ENCODE measurements at places on chromosomes 11 and 22.
A peak's percentile ranks its signal among the peaks of the same experiment; 100 is the strongest.

GRCh38 chr11:112025707-112026106, 499 bp downstream of the DLAT start:
- no peak for DNase-seq

DNA sequence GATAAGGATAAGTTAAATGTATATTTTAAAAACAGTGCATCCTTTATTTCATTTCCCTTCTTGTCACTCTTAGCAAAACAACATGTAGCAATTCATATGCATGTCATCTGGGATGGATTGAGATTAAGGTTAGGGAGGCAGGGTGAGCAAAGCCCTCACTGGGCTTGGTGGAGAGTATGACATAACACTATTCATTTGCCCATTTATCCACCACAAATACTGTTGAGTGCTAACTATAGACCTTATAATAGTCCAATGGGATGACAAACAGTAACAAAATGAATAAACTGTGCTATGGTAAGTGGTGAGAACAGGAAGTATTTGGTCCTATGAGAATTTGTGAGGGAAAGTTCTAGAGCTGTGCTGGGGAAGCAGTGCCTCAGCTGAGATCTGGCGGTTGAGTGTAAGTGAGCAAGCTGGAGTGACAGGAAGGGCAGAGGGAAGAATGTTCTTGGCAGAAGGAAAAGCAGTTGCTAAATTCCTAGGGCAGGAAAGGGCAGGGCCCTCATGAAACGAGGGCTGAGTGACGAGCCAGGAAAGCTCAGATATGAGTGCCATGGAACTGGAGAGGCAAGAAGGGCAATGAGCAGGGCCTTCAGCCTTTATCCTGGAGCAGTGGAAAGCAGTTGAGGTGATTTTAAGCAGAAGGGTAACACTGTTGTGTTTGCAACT, 6.7 kb downstream of the HSD17B12 start:
- no peak for DNase-seq

- DNase-seq: no peak
Observed at GRCh38 chr11:75558939-75559843, 2.9 kb upstream of the SERPINH1 start.

GRCh38 chr11:65899356-65900124, 648 bp downstream of the FOSL1 start:
- DNase-seq: peak; percentile 55

DNA sequence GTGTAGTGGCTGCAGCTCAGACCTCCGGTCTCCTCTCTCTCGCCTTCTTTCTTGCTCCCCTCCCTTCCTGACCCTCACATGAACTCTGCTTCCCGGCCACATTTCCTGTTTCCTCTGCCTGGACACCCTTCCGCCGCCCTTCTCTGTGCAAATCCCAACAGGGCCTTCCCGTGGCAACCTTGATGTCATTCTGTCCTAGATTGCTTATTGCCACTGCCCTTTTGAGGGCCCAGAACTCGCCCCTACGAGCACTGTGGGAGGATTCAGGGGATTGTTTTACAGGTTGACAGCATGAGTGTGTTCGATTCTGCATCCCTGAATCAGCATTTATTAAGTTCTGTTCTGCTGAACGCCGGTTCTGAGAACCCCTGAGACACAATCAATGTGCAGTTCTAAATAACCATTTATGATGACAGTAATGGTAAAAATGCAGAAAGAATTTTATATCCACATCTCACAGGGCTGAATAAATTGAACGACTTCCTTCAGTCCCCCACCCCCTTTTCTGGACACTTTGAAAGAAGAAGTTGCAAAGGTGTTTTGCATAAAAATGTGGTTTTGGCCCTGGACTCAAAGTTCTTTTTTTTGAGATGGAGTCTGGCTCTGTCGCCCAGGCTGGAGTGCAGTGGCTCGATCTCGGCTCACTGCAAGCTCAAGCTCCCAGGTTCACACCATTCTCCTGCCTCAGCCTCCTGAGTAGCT, 6.4 kb downstream of the BATF2 start:
- DNase-seq: no peak

GRCh38 chr22:39155421-39155820, 2.9 kb upstream of the CBX7 start:
- no peak for DNase-seq

- no peak for DNase-seq
Observed at GRCh38 chr11:1223346-1224110, 662 bp downstream of the MUC5B start.

- DNase-seq: no peak
Observed at GRCh38 chr22:32880061-32880460, 78.6 kb downstream of the TIMP3 start.

GRCh38 chr11:84089072-84090057, 803.2 kb upstream of the CCDC90B start:
- DNase-seq: no peak

GRCh38 chr11:44524751-44525201, 40.7 kb upstream of the CD82 start:
- no peak for DNase-seq
